Activated CD4-positive, alpha-beta T cell treated with anti-CD3 and anti-CD28 coated beads, Interleukin-2, amount 50 U/mL, for 1 hour (primary cell): ENCODE measurements at places on chromosomes 2 and 18.

DNA sequence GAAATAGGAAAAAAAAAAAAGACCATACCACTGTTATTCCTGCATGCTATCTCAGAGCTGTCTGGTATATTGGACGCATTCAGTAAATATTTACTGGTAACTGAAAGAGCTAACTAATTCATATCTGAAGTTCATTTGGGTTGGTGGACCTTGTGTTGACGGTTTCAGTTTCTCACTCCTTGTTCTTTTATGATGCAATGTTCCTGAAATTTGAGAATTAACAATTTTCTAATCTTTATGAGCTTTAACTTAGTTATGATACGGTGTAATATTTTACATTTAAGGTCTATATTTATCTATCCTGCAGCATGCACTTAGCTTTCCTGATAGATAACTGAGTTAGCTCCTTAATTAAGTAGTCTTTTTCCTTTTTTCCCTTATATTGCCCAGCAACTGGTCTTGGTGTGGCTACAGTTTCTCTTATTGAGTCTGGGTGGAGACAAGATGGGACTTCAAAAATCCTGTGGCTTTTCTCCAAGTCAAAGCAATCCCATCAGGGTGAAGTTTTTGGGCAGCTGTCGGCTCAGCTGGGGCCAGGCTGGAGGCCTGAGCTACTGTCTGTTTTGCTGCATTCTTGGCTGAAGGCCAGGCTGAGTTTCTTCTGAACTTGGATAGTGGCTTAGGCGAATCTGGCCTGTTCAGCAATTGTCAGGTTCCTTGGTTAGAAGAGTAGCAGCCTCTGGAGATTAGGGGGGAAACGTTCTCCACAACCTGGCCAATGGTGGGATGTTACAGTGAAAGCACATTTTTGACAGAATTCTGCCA is 78.4 kb upstream of the MEX3C start:
- DNase-seq: no peak

DNA sequence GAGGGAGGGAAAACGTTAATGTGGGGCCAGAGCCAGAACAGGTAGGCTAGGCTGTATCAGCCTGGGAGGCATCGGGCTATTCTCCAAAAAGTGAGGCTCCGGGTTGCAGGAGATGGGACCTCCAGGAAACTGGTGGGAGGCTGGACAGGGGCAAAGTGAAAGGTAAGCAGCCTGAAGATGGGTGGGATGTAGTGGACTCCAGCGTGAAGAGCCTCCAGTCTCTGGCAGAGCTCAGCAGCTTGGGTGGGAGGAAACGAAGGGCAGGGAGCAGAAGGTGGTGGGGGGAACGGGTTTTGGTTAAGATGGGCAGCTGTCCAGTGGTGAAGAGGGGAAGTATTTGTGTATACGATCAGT is 3.1 kb upstream of the EMX1 start:
- no peak for DNase-seq

- DNase-seq: no peak
Observed at GRCh38 chr18:68024716-68025115, 508.2 kb upstream of the DSEL start.

GRCh38 chr2:129296806-129297205 is 682.7 kb upstream of the RAB6C start:
- DNase-seq: no peak

DNA sequence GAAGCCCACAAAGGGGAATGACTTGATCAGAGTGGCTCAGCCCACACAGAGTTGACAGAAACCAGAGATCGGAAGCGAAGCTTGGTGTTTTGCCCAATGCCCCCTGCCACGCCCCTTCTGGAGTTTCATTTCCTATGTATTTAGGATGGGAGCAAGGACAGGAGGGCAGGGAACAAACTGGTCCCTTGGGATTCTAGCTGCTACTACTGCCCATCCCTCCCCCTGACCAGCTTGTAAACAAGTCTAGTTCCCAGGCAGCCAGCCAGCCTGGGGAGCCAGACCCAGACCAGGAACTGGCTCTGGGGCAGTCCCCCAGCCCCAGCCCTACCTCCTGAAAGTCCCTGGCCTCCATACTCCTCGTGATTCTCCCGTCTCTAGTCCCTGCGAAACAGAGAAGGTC is 8.3 kb downstream of the WNT6 start:
- no peak for DNase-seq

GRCh38 chr2:88099798-88100488 is 27.9 kb downstream of the FABP1 start:
- no peak for DNase-seq

GRCh38 chr18:48742706-48743475 is 204.1 kb downstream of the CTIF start:
- DNase-seq: no peak

GRCh38 chr2:237603718-237604362 is 13.3 kb upstream of the RAB17 start:
- peak; percentile 54 for DNase-seq
